Stimulated activated CD8-positive, alpha-beta memory T cell treated with anti-CD3 and anti-CD28 coated beads, Interleukin-15, amount 100 ng/mL, for 48 hours (primary cell): ENCODE measurements at places on chromosomes 1 and 21.

GRCh38 chr1:74570797-74571492 lies 58.5 kb upstream of the LRRC53 start:
- DNase-seq: no peak

DNA sequence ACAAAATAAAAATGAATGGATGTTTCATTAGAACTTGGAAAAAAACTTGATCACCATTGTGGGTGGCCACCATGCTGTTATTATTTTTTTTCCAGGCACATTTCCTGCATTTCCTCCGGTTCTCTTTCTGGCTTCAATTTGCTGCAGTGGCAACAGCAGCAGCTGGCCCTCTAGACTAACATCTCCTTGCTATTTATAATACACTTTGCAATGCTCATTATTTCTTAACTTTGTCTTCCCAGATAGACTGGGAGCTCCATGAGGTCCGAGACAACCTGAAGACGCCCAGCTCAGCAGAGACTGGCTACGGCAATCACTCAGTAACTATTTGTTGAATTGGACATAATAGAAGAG lies 53.4 kb upstream of the ATP5PO start:
- DNase-seq: no peak

DNA sequence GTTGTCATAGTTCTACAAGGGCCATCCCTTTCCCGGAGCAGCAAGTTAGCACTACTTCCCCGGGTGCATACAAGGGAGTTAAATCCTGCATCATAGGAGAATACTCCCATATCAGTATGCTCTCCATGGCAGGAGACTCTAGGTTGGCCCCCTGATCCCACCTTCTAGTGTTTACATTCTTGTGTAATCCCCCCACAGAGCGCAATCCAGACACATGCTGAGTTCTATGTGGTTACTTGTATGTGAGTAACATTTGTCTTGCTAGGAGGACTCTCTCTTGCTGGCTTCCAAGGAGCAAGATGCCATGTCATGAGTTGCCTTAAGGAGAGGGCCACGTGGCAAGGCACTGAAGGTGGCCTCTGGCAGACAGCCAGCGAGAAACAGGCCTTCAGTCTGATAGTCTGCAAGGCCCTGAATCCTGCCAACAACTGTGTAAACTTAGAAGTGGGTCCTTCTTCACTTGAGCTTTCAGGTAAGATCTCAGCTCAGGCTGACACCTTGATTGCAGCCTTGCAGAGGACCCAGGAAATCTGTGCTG lies 155.3 kb downstream of the CDC7 start:
- no peak for DNase-seq

GRCh38 chr1:29749024-29749945 lies 513.0 kb downstream of the PTPRU start:
- no peak for DNase-seq

DNA sequence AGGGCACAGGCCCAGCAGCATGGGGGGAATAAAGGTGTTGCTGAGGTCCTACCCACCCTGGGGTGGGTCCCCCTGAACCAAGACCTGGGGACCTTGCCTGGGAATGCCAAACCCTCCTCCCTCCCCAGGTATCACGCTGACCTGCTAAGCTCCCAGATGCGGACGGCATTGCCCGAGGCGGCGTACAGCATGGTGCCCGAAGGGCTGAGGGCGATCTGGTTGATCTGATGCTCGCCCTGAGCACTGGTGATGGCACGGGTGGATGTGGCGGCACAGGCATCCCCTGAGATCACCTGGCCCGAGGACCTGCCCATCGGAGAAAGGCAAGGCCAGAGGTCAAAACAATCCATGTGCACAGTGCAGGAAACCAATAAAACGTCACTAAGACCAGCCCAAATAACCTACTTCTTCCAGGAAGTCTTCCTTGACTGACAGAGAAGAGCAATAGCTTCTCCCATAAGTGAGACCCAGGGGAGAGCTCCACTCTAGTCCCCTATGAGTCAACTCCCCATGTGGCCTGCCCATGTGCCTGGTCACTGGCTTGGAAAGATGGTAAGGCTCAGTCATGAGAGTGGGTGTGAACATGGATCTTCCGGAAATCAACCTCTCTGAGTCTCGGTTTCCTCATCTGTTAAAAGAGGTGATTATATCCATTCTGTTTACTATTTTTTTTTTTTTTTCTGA lies 46.3 kb downstream of the KIF21B start:
- DNase-seq: no peak

DNA sequence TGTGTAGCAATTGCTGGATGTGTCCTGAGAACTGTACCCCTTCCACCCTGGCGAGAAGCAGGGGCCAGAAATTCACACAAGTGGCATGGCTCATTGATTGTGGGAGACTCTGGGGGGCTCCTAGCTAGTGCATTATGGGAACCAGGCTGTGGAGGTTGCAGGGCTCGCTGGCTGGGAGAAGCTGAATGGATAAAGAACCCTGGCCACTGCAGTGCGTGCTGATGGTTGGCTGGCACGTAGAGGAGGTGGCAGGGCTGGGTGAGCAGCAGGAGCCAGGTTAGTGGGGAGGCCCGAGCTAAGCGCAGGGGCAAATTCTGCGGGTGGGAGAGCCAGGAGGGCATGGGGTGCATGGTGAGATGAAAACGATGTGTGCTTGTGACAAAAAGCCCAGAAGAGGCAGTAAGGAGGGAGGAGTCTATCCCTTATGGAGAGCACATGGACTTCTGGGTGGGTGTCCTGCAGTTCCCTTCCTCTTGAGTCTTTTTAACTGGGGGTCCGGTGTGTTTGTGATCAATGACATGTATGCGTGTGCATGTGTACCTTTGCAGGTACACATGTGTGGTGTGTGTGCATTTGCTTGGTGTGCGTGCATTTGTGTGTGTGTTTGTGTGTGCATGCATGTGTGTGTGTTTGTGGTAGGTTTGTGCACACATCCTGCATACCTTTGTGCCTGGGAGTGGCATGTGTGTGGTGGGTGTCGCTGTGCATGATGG lies 3.6 kb downstream of the GUK1 start:
- no peak for DNase-seq

- no peak for DNase-seq
These were observed 52.0 kb upstream of the KCNA3 start for GRCh38 chr1:110726755-110727154.

- DNase-seq: no peak
These were observed 53.6 kb downstream of the FGGY start for GRCh38 chr1:59350521-59350920.

DNA sequence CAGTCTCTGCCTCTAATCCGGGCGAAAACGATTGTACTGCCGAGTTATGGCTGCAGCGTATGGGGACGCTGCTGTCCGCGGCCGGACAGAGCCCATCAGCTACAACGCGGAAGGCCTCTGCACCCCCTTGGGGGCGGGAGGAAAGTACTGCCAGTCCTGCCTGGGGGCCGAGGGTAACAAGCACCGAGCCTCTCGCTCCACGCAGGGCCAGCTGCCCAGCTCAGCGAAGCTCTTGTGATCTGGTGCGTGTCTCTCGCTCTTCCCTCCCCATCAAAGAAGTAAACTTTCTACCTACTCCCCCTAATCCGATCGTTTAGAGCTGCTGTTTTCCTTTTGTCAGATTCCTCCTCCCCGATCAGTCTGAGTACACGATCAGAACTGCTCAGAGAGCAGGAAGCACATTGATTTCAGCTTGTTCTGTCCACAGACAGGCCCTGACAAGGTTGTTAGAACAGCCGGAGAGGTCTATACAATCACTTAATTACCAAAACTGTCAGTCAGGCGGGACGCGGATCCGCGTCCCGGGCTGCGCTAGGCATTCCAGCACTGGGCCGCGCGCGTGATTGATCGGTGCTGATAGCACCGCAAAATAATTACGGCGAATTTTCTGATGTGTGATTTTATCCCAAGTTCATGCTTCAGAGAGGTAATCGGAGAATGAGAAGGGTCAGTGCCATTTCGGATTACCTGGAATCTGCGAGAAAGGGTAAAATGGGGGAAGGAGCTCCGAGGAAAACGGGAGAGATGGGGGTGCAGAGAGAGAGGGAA lies 8.7 kb upstream of the BARHL2 start:
- no peak for DNase-seq

DNA sequence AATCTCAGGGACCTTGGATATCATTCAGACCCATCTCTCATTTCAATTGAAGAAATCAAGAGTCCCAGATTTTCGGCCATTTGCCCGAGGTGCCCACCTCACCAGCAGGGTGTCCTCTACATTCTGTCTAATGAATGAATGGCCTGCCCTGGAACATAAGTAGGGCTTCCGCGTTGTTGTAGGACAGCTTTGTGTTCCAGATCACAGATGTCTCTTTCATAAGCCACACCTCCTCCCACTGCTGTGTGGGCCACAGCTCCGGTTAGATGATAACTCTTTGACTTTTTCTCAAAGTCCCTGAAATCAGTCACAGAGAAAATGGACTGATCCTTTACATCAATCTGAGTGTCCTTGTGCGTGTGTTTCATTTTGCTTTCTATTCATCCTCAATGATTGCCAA lies 144.4 kb downstream of the RGS7 start:
- no peak for DNase-seq

GRCh38 chr1:190172651-190173430 lies 304.8 kb downstream of the BRINP3 start:
- no peak for DNase-seq

GRCh38 chr1:205275916-205276688 lies 45.4 kb downstream of the NUAK2 start:
- no peak for DNase-seq

GRCh38 chr1:88799491-88799890 lies 91.9 kb downstream of the GTF2B start:
- DNase-seq: no peak

- no peak for DNase-seq
These were observed 19.1 kb downstream of the SPOCD1 start for GRCh38 chr1:31796707-31797106.

DNA sequence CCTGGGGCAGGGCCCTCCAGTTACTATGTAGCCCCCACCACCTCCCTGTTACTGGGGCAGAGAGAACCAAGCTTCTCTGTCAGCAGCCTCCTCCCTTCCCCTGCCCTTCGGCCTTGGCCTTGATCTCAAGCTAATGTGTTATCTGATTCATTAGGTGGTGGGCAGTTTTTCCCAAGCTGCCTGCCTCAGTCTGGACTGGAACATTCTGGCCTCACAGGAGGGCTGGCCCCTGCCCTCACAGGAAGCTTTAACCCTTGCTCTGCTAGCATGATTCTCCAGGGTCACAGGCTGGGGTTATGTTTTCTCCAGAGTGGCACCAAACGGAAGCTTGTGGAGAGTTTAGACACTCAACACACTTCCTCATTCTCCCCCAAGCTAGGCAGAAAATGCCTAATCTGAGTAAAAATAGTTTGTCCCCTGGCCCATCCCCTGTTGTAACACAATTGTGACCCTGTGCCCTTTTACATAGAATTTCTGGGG lies 37.2 kb upstream of the SLC6A9 start:
- DNase-seq: no peak

- DNase-seq: no peak
These were observed 533 bp upstream of the RGL1 start for GRCh38 chr1:183804387-183804786.

DNA sequence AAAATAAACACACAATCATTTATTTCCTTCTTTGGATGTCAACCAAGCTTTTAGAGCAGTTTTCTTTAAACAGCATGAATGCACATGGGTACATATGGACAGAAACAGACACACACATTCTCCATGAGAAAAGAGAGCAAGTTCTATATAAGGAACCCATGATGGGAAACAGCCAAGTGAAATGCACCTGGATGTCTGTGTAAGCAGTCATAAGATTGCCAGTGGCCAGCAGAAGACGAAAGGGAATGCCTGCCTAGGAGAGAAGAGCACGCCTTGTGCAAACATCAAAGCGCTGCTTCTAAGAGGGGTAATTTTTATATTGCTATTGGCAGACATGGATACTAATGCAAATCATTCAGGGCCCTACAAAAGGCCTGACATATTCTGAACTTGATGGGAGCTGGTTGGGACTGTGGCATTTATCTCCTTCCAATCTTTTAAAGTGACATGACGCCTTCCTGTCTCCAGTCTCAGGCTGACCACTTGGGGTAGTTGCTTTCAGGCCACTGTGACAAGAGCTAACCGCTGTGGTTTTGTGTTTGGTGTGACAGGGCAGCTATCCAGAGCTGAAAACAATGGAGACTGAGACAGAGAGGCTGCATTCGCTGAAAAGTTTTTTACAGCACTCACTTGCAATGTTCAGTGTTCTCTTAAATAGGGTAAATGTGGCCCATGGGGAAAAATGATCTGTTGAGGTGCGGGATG lies 75.0 kb upstream of the DPT start:
- DNase-seq: no peak

- DNase-seq: no peak
These were observed 1169.2 kb upstream of the B3GALT2 start for GRCh38 chr1:194355488-194356106.

DNA sequence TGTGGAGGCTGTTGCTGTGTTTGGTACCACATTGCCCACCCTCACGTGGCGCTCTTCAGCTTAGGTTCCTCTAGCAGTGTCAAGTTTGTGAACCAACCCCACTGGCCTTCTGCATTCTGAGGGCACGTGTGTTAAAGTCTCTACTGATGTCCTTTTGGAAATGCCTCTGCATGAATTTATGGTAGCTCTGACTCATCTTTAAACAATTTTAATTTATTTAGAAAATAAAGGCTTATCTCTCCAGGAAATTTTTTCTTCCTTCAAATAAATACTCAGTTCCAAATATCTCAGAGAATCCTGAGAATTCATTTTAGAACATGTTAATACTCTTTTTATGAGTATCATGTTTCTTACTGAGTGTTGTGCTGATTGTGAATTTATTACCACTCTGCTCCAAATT lies 5.5 kb downstream of the CD1D start:
- no peak for DNase-seq

DNA sequence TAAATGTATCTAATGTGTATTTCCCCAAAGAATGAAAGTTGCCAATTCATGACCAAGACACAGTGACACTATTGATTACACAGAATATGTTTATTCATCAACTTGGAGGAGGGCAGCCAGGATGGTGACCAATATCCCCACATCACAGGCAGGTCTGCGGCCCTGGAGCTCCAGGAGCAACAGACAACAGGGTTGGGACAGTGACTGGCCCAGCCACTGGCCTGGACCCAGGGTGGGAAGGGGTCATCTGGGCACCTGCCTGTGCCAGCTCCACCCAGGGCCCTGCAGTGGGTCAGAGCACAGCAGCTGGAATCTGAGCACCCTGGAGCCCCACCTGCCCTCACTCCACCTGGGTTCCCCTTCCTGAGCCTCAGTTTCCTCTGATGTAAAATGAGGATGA lies 466.1 kb downstream of the MATN1 start:
- DNase-seq: no peak

DNA sequence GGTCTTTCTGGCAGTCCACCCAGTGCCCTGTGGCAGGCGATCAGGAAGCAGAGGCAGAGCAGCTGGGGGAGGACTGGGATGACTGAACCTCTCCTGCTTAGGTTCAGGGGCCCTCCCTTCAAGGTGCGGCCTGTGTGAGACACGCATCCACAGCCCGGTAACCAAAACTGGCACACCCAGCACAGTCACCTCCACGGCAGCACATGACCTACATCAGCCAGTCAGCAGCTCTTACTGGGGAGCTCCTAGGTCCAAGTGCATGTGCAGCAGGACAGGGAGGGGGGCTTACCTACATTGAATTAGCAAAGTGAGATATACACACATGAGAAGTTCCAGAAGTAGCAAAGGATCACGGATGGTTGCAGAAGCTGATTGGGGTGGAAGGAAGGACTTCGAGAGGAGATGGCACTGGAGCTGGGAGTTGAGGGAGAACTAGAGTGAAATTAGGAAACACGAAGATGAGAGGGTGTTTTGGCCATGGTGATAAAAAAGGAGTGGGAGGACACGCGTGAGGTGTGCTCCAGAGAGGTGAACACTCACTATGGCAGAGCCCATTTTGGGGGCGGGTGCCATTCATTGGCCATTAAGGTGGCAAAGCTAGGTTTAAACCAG lies 51.4 kb upstream of the IRF2BP2 start:
- DNase-seq: no peak
